ENCODE measurements at places on chromosomes 12 and 14.
A peak's percentile ranks its signal among the peaks of the same experiment; 100 is the strongest.

DNA sequence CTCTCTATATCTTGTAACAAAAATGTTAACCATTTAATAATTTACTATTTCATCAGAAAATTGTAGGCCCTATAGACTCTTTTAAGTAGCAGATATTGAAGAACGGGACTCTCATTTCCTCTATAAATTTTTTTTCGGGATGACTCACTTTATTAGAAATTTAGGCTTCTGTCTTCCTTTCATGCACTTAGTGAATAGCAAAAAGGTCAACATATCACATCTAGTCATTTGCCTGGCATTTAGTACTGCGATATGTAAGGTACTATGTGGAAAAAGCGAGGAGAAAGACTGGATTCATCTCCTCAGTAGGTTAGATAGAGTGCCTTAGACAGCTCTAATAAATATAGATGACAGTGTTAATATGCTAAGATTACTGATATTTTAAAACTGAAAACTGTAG is 166.3 kb upstream of the PTPRQ start:
- no peak for DNase-seq

GRCh38 chr14:102726191-102726949 is 50.9 kb upstream of the TRAF3 start:
- DNase-seq: no peak

DNA sequence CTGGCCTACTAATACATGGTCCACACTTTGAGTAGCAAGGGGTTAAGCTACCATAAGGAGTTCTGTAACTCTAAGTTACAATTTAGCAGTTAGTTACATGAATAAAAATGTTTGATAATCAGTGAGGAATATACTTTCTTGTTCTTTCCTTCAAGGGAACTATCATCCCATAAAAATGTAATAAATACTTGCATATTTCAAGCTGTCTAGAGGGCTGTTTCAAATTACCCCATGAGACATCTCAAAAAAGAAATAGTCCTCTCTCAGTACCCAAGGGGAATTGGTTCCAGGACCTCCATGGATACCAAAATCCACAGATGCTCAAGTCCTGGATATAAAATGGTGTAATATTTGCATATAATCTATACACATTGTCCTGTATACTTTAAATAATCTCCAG is 48.7 kb upstream of the GNG2 start:
- DNase-seq: no peak

GRCh38 chr12:124422570-124423523 is 128.0 kb downstream of the RFLNA start:
- no peak for DNase-seq

GRCh38 chr14:96057738-96058137 is 18.6 kb downstream of the C14orf132 start:
- no peak for DNase-seq

GRCh38 chr14:57835766-57836165 is 30.1 kb downstream of the SLC35F4 start:
- DNase-seq: no peak

GRCh38 chr12:27975222-27976136 is 2.9 kb upstream of the PTHLH start:
- DNase-seq: no peak

DNA sequence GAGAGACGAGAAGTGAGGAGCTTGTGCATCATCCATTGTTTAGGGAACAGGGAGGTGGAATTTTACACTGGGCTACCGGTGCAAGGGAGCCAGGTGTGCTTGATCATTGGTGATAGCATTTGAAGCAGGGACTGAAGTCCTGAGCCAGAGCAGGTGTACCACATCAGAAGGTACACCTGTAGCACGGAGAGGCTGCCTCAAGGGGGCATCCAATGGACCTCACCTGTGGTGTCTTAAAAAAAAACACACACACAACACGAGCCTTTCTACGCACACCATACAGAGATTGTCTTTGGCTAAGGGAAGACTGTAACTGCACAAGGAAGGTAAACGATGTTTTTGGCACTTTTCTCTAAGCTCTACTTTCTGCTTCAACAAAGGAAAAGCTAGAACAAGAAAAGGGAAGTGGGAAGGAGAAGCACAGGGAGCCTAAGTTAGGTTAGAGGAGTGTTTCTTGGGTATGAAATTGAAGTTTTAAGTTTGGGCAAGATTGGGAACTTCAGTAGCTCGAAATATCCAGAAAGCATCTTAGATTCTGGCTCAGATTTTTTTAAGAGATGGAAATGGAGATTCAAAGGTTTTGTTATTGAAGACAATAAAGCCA is 334.3 kb upstream of the FBXO33 start:
- DNase-seq: no peak

- no peak for DNase-seq
Measured at GRCh38 chr14:75715926-75716780, 55.1 kb downstream of the TTLL5 start.

DNA sequence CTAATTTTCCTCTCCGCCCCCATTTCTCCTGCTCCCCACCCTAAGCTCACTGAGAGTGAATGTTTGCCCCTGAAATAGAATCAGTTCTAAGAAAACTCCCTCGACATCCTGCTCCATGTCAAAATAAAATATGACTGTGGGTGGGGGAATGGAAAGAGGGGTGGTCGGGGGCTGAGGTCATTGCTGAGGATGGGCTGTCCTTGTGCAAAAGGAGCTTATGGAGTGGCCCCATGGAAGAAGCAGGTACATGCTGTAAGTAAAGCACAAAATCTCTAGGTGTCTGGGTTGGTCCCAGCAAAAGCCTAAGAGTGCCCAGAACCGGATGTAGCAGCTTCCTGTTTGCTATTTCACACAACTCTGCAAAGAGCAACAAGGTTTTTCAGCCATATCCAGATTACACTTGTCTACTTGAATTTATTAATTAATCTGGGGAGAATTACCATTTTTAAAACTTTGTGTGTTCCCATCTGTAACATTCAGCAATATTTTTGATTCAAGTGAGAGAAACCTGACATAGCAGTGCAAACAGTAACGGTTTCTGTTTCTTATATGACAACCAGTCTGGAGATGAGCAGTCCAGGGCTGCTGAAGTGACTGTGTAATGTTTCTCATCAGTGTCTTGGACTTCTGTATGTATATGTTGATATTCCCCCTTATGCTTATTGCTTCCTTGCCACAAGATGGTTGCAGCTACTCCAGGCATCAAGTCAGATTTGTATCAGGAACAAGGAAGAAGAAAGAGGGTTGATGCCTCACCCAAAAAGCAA is 40.4 kb upstream of the GZMB start:
- DNase-seq: peak; percentile 15

- no peak for DNase-seq
Measured at GRCh38 chr12:133081159-133081780, 547 bp downstream of the ZNF140 start.

DNA sequence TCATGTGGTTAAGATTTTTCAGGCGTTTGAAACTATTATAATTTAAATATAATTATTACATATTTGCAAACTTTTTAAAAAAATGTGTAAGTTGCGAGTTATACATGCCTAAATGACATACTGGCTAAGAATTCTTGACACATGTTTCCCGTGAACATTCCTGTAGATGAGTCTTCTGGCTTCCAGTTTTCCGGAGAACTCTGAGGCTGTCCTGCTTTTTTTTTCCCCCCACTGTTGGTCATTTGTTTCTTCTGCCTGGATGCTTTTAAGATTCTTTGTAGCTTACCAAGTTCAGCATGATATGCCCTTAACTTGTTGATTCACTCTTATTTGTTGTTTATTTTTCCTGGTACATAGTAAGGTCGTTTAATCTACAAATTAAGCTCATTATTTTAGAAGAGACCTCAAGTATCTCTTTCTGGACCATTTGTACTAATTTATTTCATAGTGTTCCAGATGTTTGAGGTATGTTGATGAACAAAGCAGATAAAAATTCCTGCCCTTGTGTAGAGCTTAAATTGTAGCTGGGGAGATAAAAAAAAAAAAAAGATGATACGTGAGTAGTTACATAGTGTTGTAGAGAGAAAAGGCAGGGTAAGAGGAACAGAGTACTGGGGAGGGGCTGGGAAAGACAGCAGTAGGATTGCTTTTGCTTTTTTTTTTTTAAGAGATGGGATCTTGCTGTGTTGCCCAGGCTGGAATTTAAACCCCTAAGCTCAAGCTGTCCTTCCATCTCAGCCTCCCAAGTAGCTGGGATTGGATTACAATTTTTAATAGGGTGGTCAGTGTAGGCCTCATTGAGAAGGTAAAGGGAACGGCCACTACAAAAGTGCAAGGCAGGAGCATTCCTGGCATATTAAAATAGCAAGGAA is 32.8 kb downstream of the ARHGAP5 start:
- DNase-seq: no peak

- no peak for DNase-seq
Measured at GRCh38 chr12:28167981-28168485, 22.2 kb upstream of the CCDC91 start.

- no peak for DNase-seq
Measured at GRCh38 chr14:79421811-79422210, 789.5 kb downstream of the DIO2 start.

- no peak for DNase-seq
Measured at GRCh38 chr12:12612358-12612757, 682 bp downstream of the CREBL2 start.

DNA sequence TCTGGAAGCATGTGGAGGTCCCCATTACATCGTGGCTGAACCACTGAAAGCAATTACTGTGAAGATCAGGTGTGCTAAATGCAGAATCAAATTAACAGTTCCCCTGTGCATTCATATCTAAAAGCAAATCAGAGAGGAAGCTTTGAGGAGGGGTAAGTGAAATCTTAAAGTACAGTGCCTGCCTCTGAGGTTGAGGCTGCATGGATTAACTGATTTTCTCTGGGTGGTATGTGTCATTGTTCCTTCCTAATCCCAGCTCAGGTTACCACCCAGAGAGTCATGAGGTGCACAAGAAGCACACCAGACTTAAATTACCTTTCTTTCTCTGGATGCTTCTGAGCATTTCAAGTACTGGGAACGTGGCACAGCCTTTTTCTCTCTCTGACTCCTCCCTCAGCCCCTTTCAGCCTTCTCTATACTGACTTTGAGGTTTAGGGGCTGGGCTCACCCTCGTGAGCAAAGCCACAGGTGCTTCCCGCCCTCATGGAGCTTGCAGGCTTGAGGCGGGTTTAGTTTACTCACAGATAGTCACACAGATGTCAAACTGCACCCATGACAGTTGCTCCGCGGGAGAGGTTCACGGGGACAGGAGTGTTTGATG is 237.6 kb upstream of the CRY1 start:
- DNase-seq: no peak

- no peak for DNase-seq
Measured at GRCh38 chr12:119294211-119294610, 40.3 kb upstream of the CCDC60 start.

GRCh38 chr12:22684140-22685118 is 59.5 kb downstream of the ETNK1 start:
- DNase-seq: no peak

- DNase-seq: no peak
Measured at GRCh38 chr14:69263771-69264170, 3.8 kb downstream of the GALNT16 start.

DNA sequence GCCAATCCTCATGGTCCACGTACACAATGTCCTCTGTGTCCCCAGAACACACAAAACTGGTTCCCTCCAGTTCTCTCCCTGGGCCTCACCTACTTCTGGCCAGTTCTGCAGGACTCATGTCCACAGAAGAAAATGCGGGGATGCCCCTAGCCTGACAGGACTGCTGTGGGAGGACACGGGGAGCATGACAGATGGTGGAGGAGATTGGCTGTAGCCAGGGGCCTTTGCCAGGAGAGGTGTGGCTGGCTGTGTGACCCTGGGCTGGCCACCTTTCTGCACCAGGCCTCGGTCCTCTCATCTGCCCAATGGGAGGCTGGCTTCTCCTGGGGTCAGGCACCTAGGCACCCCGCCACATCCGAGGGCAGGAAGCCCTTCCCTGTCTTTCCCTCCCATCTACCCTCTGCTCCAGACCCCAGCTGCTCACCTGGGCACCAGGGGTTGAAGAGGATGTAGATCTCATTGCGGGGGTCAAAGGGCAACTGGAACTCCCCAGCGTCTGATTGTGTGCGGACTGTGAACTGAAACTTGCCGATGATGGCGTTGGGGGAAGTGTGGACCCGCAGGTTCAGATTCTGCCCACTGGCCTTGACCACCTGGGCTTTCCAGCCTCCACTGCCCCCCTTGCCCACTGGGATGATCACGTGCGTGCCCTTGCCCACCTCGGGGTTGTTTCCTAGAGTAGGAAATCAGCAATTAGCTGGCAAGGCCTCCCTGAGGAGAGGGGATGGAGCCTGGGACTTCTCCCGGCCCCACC is 2.8 kb downstream of the TGM1 start:
- DNase-seq: no peak

GRCh38 chr14:80264702-80265101 is 53.4 kb upstream of the DIO2 start:
- no peak for DNase-seq

DNA sequence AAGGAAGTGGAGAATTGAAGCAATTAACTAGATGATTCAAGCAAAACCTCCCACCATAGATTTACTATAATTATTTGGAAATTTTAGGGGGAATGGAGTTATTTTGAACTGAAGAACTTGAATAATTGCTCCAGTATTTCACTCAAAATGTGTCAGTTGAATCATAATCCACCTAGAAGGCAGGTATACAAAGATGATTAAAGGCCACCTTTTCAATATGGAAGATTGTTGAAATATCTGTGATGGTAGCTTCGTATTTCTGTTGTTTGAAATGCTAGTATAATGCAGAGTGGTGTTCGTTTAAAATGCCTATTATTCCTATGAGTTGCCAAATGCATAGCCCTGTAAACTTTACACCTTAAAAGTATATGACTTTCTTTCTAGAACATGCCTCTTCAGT is 3.1 kb downstream of the HMGA2 start:
- DNase-seq: no peak

- no peak for DNase-seq
Measured at GRCh38 chr14:76997257-76997970, 31.1 kb downstream of the IRF2BPL start.

DNA sequence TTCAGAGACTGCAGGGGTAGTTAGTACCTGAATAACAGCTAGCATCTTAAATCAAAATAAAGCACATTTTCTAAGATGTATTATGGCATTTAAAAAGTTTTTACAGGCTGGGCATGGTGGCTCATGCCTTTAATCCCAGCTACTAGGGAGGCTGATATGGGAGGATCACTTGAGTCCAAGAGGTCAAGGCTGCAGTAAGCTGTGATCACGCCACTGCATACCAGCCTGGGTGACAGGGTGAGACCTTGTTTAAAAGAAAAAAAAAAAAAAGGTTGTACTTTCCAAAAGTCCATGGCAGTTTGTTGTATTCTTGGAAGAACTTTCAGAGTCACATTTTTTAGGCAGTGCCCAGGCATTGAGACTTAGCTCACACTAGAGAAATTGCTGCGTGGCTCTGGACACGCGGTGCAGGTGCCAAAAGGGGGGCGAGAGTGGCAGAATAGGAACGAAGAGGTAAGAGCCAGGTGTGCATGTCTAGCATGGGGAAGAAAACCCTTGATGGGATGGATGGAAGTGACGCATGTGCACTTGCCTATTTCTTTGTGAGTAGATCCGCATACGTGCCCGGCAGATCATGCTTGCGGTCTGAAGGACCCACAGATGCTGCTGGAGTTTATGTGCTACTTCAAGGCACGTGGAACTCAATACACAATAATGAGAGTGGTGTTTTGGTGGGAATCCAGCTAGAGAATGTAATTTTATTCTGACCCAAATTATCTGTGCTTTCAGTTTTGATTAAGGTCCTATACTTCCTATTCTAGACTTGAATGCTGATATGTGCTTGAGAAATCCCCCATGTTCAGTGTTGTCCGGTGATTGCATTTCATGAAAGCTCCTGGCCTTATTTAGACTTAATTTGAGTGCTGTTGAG is 11.9 kb downstream of the ANKRD13A start:
- DNase-seq: no peak
